ENCODE measurements at places on chromosomes 16 and 17.

- no peak overlapping the region for H3K4me3 ChIP-seq
- no peak for DNase-seq
- no peaks in the 10 kb centered on the region for H3K36me3 ChIP-seq
These were observed 119.7 kb upstream of the CACNG5 start for GRCh38 chr17:66715076-66715675.

DNA sequence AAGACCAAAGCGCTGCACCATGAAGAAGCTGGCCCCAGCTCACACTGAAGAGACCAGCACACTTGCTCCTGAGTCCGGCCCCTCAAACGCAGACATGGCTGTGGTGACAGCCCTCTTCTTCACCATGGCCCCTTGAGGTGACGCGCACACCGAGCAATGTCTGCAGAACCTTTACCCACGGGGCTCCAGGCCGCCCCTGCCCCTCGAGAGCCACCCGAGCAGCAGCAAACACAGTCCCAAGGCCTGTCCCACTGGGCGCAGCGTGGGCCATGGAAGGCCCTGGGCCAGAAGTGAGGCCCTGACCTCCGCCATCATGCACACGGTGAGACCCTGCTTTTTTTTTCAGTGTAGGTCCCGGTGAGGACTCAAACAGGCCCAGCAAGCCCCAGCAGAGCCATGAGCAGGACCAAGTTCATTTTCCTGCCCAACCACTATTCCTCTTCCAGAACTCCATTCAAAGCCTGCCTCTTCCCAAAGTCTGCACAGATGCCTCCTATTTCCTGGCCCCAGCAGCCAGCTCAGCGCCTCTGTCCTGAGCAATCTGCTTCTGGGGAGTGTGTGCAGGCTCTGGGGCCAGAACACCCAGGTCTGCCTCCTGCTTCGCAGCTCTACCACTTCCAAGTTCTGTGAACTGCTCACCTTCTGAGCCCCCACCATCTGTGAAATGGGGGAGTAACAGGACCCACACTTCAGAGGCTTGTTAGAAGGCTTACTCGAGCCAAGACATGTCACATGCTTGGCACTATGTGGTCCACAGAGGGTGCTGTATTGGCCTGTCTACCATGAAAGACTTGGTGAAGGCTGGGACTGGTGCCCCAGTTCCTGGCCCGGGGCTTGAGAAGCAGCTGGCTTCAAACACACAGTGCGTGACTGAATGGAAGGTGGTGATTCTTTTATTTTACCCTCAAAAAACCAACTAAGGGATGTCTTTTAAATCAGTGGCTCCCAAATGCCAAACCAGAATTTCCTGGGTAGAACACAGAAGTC, 35.7 kb upstream of the GSG1L start:
- H3K4me3 ChIP-seq: no peak overlapping the region
- no peaks in the 10 kb centered on the region for H3K27me3 ChIP-seq
- DNase-seq: peak; percentile 28
- H3K36me3 ChIP-seq: peaks cover 80% of the 10 kb centered on the region

DNA sequence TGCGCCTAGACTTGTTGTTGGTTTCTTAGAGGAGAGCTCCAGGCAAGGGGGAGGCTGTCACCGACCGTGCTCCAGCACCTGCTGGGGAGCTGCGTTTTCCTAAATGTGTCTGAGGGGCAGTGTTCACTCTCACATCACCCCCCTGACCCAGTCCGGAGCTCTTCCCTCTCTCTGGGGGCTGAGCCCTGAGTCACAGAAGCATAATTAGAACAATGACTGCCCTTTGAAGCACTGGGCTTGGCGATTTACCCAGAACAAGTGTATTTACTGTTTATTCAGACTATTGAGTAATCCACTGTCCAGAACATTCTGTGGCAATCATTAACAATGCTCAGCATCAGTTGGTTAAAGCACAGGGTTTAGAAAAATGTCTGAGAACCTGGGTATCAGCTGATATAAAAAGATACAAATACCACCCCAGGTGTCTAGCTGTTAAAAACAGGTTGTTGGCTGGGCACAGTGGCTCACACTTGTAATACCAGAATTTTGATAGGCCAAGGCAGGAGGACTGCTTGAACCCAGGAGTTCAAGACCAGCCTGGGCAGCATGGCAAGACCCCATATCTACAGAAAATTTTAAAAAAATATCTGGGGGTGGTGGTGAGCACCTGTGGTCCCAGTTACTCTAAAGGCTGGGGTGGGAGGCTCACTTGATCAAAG, 8.1 kb downstream of the CES4A start:
- peak overlapping the region; percentile 66 for H3K27ac ChIP-seq
- DNase-seq: no peak
- no peak overlapping the region for H3K4me3 ChIP-seq
- H3K36me3 ChIP-seq: no peaks in the 10 kb centered on the region

- H3K4me1 ChIP-seq: no peaks in the 10 kb centered on the region
- H3K27ac ChIP-seq: no peak overlapping the region
- no peaks in the 10 kb centered on the region for H3K36me3 ChIP-seq
- no peak for DNase-seq
- H3K27me3 ChIP-seq: no peaks in the 10 kb centered on the region
- H3K4me3 ChIP-seq: no peak overlapping the region
These were observed 185.2 kb downstream of the CPPED1 start for GRCh38 chr16:12618515-12618914.

DNA sequence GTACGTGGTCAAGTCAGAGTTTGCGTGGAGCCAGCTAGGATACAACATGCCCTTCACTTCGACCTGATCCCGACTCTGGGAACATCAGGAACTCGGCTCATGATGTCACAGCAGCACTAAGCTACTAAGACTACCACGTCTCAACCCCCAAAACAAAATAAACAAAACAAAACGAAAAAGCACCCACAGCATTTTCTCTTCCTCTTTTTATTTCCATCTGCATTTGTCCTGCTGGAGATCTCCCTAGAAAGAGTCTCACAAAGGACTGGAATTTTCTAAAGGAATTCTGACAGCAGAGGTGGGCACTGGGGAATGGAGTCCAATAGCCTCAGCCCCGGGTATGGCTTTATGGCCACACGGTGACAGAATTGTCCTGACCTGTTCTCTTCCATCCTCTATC, 196.6 kb downstream of the SALL1 start:
- H3K36me3 ChIP-seq: no peaks in the 10 kb centered on the region
- no peaks in the 10 kb centered on the region for H3K4me1 ChIP-seq

- no peak for DNase-seq
- no peak overlapping the region for H3K4me3 ChIP-seq
- H3K36me3 ChIP-seq: peaks cover 35% of the 10 kb centered on the region
- H3K27me3 ChIP-seq: no peaks in the 10 kb centered on the region
- peaks cover 40% of the 10 kb centered on the region for H3K4me1 ChIP-seq
- H3K27ac ChIP-seq: no peak overlapping the region
These were observed 2.3 kb downstream of the STAT5A start for GRCh38 chr17:42290577-42290976.

DNA sequence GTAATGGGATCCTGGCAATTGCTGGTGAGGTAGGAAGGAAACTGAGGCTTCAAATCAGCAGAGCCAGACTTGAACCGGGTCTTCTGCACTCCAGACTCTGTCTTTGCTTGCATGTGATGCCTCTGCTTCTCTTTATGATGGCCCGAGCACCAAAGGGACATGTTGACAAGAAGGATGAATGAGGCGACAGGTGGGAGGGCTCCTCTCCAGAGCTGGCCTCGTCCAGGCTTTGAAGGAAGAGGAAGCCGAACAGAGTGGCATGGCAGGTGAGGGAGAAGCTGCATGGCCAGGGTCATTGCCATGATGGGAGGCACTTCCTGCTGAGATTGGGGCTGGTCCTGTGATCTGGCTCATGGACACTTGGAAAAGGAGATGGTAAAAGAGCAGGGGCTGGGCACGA, 40.8 kb downstream of the AKAP1 start:
- no peaks in the 10 kb centered on the region for H3K27me3 ChIP-seq
- peaks cover 38% of the 10 kb centered on the region for H3K36me3 ChIP-seq
- H3K4me3 ChIP-seq: no peak overlapping the region
- DNase-seq: no peak

- no peaks in the 10 kb centered on the region for H3K4me1 ChIP-seq
- no peak for DNase-seq
- H3K27ac ChIP-seq: no peak overlapping the region
- H3K36me3 ChIP-seq: no peaks in the 10 kb centered on the region
These were observed 740 bp upstream of the SLC5A10 start for GRCh38 chr17:18950944-18951905.

GRCh38 chr16:79283578-79283977, 317.0 kb downstream of the MAF start:
- no peak overlapping the region for H3K27ac ChIP-seq
- H3K4me1 ChIP-seq: peaks cover 12% of the 10 kb centered on the region
- no peak overlapping the region for H3K4me3 ChIP-seq
- H3K27me3 ChIP-seq: no peaks in the 10 kb centered on the region
- no peaks in the 10 kb centered on the region for H3K36me3 ChIP-seq
- DNase-seq: no peak

- H3K27me3 ChIP-seq: no peaks in the 10 kb centered on the region
- no peak overlapping the region for H3K27ac ChIP-seq
- no peak overlapping the region for H3K4me3 ChIP-seq
These were observed 2.3 kb downstream of the CCL17 start for GRCh38 chr16:57406881-57407280.

DNA sequence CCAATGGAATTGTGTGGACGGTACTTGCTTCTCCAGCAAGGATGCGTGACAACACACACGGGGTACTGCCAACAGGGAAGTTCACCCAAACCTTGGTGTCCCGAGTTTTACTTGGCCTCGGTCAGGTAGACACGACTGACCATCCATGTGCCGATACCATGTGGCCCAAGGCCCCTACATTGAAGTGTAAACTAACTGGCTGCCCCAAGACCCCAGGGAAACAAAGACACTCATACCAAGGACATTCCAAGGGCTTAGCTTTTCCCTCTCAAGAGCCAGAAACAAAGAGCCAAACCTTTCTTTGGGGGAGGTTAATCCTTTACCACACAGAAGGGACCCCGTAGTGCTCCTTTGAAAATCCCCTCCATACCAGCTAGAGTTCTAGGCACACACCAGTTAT, 215.9 kb upstream of the TNRC6C start:
- H3K27me3 ChIP-seq: no peaks in the 10 kb centered on the region
- H3K4me3 ChIP-seq: no peak overlapping the region
- no peak overlapping the region for H3K27ac ChIP-seq
- peaks cover 8% of the 10 kb centered on the region for H3K4me1 ChIP-seq

Measured in lower lobe of right lung (tissue), 2 donors.